ENCODE measurements at places on chromosomes 13 and 19. TPM values are rescaled to one million over a fixed set of nuclear protein-coding genes. Genes with fewer than 3 reads are reported as not detected.

The CACNG8 gene
- not detected for total RNA-seq

The SPRED3 gene
- 0.09 TPM for total RNA-seq

The AP1M1 gene
- total RNA-seq = 85.7 TPM

The FFAR1 gene
- 0.49 TPM for total RNA-seq

The UHRF1 gene
- total RNA-seq = 4.9 TPM

The BTBD2 gene
- 62.3 TPM for total RNA-seq

The PLIN4 gene
- 0.85 TPM for total RNA-seq

The IGFL1 gene
- total RNA-seq = not detected

The ZNF324B gene
- total RNA-seq = 9.3 TPM

The CD37 gene
- total RNA-seq = 33.9 TPM

The KCNN4 gene
- total RNA-seq = 13.5 TPM

The PDE4C gene
- total RNA-seq = 32.4 TPM

The TMC4 gene
- total RNA-seq = 81.0 TPM

The CIC gene
- total RNA-seq = 84.5 TPM

The WASF3 gene
- total RNA-seq = 14.4 TPM

The SF3A2 gene
- total RNA-seq = 67.5 TPM

The PLVAP gene
- total RNA-seq = 29.1 TPM

The KIR2DL1 gene
- total RNA-seq = not detected

The S1PR4 gene
- total RNA-seq = 7.3 TPM

The SHISA2 gene
- total RNA-seq = 13.2 TPM

The LRRC25 gene
- total RNA-seq = 8.5 TPM

The RXFP2 gene
- total RNA-seq = not detected

The ZNF566 gene
- total RNA-seq = 21.9 TPM

The ZNF66 gene
- total RNA-seq = 7.3 TPM

The ATP4B gene
- not detected for total RNA-seq

The FUT1 gene
- 12.4 TPM for total RNA-seq

The KCTD4 gene
- total RNA-seq = not detected

The ZNF793 gene
- total RNA-seq = 5.3 TPM

The ZNF575 gene
- total RNA-seq = 2.3 TPM

The KIR3DL2 gene
- total RNA-seq = not detected

The CEACAM20 gene
- total RNA-seq = not detected

The DPF1 gene
- total RNA-seq = 1.7 TPM

The ZSCAN1 gene
- total RNA-seq = 1.1 TPM

The ZBTB7A gene
- total RNA-seq = 68.0 TPM

The SKA3 gene
- total RNA-seq = 3.2 TPM

The ZNF543 gene
- total RNA-seq = 15.4 TPM

The LRRC63 gene
- 1.1 TPM for total RNA-seq

The C13orf42 gene
- not detected for total RNA-seq

The PSG3 gene
- total RNA-seq = not detected

The GIPR gene
- total RNA-seq = 4.7 TPM

The EFNB2 gene
- 43.8 TPM for total RNA-seq

The PRR12 gene
- total RNA-seq = 18.0 TPM

The LSM7 gene
- 54.9 TPM for total RNA-seq

Measured in lung (tissue), 17 donors.